ENCODE measurements at places on chromosomes 6 and 20. TPM values are rescaled to one million over a fixed set of nuclear protein-coding genes. Genes with fewer than 3 reads are reported as not detected.

KCNG1 gene
- total RNA-seq, result 0.37 TPM

AGPAT1 gene
- 49.7 TPM for total RNA-seq

SLC22A16 gene
- total RNA-seq, result not detected

ZSCAN31 gene
- total RNA-seq, result 8.6 TPM

PHF3 gene
- 37.7 TPM for total RNA-seq

DNA sequence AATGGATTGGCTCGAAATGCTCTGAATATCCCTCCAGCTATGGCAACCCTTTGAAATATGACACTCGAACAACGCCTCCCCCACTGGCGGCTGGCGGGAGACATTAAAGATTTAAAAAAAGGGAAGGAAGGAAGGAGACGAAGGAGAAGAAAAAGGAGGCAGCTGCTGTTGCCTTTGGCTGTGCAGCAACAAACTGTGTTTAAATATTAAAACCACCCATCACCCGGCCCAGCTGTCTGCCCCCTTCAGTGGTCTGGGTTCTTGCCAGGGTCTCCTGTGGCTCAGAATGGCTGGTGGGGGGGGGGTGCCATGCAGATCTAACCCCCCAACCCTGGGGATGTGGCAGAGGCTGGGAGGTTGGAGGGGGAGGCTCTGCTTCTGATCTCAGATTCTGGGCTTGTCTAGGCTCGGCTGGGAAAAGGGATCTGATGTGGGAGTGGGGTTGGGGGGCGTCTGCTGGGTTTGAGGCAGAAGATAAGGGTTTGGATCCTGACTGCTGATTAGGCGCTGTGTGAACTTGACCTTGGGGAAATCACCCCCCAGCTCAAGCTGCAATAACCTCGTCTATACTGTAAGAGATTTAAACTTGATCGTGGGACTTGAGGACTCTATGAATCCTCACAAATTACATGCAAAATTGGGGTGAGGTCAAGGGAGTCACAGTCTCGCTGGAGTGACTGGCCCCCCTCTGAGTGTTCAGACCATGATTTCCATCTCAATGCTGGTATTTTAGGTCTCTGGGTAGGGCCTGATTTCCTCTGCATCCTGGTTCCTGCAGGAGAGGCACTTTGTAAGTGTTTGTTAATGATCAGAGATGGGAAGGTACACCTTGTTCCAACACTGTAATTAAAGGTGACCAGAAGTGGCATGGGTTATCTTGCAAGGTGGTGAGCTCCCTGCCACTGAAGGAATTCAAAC is 40.3 kb upstream of the BLCAP start:
- DNase-seq, result no peak

DNA sequence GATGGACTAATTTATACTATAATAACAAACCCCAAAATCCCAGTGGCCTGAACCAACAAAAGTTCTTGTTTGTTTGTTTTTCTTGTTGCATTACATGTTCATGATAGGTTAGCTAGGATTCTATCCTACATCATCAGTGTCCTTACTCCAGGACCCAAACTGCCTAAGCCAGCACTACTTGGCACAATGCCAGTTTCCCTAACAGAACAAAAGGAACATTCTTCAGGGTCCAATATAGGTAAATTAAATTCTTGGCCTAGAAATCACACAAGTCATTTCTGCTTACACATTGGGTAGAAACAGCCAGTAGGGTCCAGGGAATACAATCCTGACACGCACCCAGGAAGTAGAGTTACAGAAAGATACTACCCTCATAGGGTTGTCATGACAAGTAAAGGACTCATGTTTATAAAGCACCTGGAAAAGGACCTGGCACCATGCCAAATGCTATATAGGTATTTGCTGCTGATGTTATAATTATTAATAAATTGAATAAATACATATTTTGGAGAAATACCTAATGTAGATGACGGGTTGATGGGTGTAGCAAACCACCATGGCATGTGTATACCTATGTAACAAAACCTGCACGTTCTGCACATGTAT is 38.8 kb downstream of the RCAN2 start:
- no peak for DNase-seq

GRCh38 chr6:16334671-16335070 is 96.3 kb downstream of the GMPR start:
- DNase-seq, result no peak

GRCh38 chr6:75608956-75609533 is 7.4 kb downstream of the SENP6 start:
- DNase-seq, result no peak

DNA sequence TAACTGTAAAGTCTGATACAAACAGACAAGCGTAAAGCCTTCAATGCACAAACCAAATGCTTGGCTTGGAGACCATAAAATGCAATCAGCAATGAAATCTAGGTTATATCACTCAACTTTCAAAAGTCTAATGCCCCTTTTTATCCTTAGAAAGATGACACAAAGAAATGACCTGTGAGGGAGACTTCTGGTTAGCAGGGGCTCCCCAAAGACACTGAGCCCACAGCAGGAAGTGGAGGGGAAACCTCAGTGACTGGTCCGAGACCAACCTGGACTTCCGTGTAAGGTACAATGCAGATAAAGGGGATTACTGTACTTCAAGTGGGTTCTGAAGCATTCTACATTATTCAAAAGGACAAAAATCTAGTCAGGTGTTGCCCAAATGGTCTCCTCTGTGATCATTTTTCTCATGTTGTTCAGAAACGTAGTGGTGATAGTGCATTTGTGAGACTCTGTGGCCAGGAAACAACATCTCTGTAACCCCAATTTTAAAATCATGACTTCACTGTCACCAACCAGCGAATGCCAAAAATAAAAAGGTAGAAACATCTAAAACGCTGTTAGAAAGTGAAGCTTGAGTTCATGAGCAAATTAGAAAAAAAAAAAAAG is 88.2 kb downstream of the HIVEP2 start:
- no peak for DNase-seq

DNA sequence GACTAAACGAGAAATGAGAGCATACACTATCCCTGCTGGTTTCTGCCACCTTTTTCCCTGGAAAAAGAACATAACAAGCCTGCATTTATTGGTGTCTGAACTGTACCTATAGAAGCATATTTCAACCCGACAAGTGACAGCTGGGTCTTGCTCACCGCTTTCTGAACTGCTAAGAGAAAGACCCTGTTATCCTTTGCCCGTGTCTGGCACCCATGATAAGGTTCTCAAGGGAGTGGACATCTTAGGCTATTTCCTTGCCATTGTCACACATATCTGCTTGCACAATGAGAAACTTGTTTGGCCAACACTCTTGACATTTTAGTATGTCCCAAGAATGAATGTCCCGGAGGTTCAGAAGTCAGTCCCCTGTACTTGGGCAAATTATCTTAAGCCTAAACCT is 19.3 kb downstream of the RIPOR2 start:
- DNase-seq, result no peak

DNA sequence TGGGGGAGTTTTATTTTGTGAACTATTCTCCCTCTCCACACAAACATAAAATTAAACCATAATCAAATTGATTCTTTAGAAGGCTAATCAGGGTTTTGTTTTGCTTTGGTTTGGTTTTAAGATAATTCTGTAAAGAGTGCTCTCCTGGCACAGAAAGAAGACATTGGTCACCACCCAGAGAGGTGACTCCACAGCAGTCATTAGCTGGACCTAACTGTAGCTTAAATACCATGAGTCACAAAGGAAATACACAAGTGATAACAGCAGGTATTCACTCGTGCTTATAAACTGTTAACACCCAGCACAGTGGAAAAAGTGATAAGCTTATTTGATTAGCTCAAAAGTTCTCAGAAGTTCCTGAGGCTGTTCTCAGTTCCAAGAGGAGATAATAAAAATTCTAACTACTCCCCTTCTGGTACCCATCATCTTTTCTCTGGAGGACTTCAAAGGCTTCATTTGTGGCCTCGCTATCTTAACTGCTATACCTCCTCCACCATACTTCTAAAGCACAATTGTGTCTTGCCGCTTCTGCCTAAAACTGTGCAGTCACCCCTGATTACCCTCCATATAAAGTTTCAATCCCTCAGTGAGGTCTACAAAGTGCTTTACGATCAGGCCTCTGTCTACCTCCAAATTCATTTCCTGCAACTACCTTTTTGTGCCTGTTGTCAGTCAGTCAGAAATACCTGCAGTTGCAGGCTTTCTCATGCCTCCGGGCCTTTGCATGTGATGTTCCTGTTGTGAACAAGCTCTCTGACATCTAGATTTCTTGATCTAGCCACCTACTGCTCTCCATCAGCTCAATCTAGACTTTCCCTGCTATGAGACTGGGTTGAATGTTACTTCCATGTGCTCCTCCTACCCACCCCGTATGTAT is 201.1 kb downstream of the SAMD5 start:
- DNase-seq, result no peak

DNA sequence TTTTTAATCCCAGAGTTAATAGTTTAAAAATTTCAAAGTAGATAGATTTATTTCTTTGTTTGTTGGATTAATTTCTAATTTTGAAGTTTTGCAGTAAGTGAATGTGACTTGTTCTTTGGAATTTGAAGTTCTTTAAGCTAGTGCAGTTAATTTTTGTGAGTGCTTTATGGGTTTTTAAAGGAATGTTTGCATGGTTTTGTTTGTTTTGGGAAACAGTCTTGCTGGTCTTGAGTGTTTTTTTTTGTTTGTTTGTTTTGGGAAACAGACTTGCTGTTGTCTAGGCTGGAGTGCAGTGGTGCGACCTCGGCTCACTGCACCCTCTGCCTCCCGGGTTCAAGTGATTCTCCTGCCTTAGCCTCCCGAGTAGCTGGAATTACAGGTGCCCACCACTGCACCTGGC is 9.5 kb downstream of the PANK2 start:
- no peak for DNase-seq

- no peak for DNase-seq
Measured at GRCh38 chr6:156125844-156126243, 651.3 kb upstream of the ARID1B start.
